Central memory CD4-positive, alpha-beta T cell (primary cell): ENCODE measurements at places on chromosomes 11 and 22.

- DNase-seq = no peak
These were observed 390.3 kb downstream of the SHANK2 start for GRCh38 chr11:70862093-70862492.

GRCh38 chr11:103959279-103959942 is 77.0 kb upstream of the DDI1 start:
- no peak for DNase-seq

DNA sequence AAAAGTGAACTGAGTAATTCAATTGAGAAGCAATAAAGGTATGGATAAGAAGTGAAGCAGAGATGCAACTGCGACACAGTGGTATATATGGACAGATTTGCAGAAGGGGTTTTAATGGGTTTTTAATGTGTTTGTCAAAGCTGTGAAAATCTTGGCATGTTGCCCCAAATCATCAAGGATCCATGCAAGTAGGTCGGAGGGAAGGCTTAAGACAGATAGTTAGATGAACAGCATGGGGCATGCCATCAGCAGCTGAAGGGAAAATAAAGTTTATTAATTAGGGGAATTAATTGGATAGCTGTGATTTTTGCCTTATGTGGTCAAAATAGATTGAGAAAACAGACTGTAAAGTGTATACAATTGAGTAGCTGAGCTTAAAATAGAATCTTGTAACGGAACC is 840.1 kb downstream of the JRKL start:
- DNase-seq = no peak

DNA sequence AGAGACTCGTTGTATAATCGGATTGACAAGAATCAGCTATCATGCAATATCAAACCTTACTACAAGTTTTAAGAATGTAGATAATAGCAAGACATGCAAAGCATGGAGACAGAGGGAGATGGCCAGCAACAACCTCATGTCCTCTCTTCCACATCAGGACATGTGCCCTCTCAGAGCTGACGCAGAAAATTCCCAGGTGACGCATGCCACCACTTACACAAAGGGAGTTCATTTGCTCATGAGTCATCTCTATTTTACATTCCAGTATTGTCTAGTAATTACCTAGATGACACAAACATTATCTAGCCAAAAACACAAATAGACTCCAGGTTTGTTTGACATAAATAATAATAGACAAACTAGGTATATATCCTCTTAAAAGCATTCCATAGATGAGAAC is 38.1 kb upstream of the OPCML start:
- no peak for DNase-seq

- no peak for DNase-seq
These were observed at the start of gene EFEMP2 for GRCh38 chr11:65872586-65873317. Gene EFEMP2 (minus strand): TSS chr11:65872800. CDS start chr11:65872354, 446 bp downstream.

DNA sequence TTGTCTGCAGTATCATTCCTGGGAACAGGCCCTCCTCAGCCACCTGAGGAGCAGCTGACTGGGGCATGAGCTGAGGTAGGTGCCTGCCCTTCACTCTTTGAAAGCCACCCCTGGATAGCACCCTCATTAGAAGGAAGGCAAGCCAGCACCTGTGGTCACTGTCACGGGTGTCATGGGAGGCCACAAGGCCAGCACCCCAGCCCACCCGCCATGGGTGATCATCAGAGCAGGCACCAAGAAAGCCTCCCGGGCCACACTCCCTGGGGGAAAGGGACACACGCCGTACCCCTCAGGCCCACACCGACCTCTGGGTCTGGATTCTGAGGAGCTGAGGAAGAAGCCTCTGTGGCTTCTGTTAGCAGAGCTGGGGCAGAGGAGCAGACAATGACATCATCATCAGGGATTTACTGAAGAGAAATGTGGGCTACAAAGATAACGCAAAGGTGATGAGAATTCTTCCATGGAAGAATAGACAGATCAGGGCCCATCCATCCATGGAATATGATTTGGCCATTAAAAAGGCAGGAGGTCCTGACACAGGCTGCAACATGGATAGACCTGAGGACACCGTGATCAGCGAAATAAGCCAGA is 16.7 kb upstream of the NAP1L4 start:
- DNase-seq = no peak

GRCh38 chr11:8055836-8056526 is 25.0 kb upstream of the TUB start:
- no peak for DNase-seq

DNA sequence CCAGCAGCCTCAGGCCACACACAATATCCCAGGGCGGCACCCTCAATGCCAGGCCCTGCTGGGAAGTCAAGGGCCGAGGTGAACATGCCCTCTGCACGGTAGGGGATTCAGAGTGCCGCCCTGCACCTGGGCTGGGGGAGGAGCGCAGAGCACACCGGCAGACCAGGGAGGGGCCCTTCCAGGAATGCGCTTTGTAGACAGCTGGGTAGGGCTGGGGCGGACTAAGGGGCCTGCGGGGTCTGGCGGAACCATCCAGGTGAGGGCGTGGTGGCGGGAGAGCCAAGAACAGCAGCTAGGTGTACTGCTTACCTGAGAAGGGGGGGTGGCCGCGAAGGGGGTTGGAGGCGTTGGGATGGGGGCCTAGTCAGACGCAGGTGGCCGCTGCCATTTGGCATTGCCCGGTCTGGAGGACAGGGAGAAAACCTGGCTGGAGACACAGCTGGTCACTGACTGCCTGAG is 26.0 kb downstream of the DUSP8 start:
- no peak for DNase-seq

DNA sequence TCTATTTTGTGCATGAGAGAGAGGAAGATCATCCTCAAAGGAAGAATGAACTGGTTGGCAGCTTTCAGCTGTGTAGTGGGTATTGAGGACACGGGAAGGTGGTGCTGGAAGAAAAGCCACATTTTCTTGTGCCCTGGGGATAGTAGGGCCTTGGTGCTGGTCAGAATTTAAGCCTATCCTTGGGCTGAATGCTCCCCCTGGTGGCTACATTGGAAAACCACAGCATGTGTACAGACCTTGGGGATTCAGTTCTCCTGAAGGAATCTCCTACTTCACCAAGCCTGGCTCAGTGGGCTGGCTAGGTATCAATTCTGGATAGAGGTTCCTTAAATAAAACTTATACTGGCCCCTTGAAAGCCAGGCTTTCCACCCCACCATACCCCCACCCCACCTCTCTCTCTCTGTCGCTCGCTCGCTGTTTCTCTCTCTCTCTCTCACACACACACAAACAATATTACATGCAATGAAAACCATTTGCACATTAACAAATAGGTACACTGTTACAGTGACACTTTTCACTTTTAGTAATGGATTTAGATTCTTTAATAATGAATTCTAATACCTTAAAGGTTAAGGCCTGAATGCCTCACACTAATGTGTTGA is 2.8 kb upstream of the OR51M1 start:
- DNase-seq = no peak

GRCh38 chr11:20337526-20338154 is 25.9 kb upstream of the HTATIP2 start:
- no peak for DNase-seq

DNA sequence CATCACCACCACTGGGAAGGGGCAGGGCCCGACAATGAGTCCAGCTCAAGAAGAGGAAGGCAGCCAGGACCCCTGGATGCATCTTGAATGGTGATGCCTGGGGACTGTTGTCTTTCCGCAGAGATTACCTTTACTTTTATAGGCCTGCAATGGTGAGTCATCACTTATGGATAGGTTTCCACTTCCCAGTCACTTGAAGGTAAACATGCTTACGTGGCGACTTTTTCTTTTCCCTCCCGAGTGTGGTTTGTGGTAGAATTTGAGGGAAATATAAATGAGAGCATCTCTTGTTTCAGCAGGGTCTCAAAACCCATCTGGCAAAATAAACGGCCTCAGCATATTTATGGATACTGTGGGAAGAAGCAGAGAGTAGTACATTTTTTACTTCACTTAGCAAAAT is at the start of gene MMP13:
MMP13 (minus strand) TSS at position 109 of the 400 bp plus-strand sequence; CDS start at position 82, 27 bp downstream.
- no peak for DNase-seq
